Activated naive CD4-positive, alpha-beta T cell treated with anti-CD3 and anti-CD28 coated beads for 36 hours (primary cell): ENCODE measurements at places on chromosomes 3 and 15. TPM values are rescaled to one million over a fixed set of nuclear protein-coding genes. Genes with fewer than 3 reads are reported as not detected.

Gene CDHR4
- total RNA-seq = not detected

Gene COLQ
- total RNA-seq = 0.25 TPM

Gene LMAN1L
- not detected for total RNA-seq

Gene GOLGA6B
- total RNA-seq = not detected
